ENCODE measurements at places on chromosomes 5 and 9.

DNA sequence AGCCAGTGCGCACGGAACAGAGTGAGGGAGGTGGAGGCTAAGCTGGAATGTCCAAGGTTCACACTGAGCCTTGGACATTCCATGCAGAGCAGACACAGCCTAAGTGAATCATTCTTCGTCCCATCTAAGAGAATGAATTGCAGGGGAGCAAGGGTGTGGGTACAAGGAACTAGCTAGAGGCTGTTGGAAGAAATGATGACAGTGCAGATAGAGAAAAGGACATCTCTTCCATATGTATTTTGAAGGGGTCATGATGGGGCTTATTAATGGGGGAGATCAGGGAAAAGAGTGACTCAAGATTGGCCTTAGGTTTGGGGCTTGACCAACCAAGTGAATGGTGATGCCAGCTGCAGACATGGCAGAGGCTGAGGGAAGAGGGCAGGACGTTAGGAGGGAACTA, 59.2 kb downstream of the MTX3 start:
- DNase-seq = no peak

DNA sequence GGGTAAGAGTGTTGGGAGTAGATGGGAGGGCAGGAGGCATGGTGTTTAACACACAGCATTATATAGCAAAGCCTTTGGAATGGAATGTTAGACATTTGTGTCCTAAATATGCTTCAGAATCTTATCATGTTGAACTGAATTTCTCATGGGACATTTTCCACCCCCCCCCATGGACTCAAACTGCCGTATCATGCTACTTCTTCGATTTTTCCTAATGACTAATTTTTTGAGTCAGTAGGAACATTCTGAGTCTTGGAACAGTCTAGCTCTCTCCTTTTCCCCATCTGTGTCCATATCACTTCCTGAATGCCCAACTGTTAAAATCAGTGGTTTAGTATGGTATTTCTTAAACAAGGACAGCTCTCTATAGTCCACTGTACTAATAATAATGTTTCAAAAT, 380.6 kb downstream of the TLE4 start:
- no peak for DNase-seq

DNA sequence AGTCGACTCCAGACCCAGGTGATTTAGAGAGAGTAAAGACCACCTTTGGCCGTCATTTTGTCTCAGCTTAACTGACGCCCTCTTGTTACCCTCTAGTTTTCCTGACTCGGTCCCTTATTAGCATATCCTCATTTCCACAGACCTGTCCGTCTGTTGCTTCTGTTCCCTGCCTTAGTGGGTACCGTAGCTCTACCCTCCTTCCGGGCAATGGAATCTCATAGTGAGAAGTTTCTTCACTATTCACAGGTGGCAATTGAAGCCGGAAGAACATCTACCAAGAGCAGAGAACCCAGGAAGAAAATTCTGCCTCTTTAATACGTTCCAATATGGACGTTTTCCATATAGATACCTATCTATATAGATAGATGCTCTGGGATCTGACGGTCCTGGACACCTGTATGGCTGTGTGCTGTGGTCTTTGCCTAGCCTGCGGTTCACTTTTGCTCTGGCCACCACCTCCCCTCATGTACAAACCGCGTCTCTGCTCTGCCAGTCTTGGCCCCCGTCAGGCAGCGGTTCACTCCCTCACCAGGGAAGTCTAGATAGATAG, 652 bp upstream of the TMEM161B start:
- no peak for DNase-seq

DNA sequence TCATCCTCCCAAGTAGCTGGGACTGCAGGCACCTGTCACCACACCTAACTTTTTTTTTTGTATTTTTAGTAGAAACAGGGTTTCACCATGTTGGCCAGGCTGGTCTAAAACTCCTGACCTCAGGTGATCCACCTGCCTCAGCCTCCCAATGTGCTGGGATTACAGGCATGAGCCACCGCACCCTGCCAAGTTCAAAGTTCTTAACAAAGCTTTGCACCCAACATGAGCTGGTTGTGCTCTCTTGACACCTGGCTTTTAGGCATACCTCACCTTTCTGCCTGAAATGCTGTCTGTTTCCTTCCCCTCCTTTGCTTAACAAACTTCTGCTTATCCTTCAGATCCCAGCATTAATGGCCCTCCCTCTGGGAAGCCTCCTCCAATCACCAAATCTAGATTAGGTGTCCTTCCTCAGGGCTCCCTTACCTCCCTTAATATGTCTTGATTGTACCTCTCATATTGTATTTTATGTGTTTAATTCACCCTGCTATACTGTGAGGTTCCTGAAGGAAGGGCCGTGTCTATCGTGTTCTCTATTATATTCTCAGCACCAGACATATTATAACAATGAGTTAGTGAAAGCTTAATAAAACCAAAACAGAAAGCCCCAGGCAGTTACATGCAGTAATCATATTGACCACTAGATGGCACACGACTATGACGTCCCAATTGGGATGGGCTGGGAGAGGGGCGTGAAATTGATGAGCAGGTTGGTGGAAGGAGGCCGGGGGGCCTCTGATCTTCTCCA, 62.9 kb upstream of the PPARGC1B start:
- no peak for DNase-seq

DNA sequence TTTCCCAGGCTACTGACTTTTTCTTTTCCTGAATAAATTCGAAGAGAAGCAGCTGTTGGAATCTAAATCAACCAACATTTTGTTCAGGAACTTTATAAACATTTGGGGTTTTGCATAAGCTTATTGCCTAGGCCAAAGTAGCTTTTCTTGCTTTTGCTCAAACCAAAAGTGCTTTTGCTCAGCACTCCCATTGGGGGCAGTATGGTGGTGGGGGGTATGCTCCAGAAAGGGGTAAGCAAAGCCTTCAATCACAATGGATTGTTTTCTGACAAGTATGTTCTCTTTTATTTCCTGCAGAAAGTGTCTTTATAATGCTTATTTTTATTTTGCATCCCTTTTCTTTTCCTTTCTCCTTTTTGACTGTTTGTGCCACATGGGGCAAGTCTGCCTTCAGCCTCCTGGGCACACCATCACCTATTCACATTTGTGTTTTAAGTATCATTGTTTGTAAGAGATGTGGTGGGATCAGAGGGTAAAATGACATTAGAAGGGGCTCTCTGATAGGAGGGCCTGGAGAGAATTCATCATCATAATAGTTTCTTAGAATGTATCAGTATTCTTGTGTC, 86.0 kb downstream of the PRDM6 start:
- DNase-seq = no peak
